ENCODE measurements at places on chromosomes 16 and 17. TPM values are rescaled to one million over a fixed set of nuclear protein-coding genes. Genes with fewer than 3 reads are reported as not detected.
A peak's percentile ranks its signal among the peaks of the same experiment; 100 is the strongest.

- no peak for DNase-seq
These were observed 71.8 kb upstream of the METRNL start for GRCh38 chr17:83007504-83008185.

CCDC78 gene
- polyA plus RNA-seq = 0.60 TPM

MT4 gene
- polyA plus RNA-seq = not detected

DNA sequence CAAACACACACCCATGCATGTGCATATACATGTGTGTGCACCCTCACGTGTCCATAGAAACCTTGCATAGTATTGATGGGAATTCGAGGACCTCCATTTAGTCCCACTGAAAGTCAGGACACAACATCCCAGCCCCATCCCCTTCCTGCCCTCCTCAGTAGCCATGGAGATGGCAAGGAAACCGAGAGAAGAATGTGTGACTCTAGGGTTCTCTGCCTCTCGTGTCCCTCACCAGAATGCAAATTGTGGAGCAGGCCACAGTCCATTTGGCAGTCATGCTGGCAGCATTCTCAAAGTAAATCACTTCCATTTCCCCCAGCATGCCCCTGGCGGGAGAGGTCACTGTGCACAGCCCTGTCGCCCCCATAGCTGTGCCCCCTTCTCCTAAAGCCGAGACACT lies 141.1 kb downstream of the MSI2 start:
- no peak for DNase-seq

TP53TG3C gene
- polyA plus RNA-seq = not detected

MYCBPAP gene
- polyA plus RNA-seq = 0.85 TPM

NTN3 gene
- polyA plus RNA-seq = 5.6 TPM

DNA sequence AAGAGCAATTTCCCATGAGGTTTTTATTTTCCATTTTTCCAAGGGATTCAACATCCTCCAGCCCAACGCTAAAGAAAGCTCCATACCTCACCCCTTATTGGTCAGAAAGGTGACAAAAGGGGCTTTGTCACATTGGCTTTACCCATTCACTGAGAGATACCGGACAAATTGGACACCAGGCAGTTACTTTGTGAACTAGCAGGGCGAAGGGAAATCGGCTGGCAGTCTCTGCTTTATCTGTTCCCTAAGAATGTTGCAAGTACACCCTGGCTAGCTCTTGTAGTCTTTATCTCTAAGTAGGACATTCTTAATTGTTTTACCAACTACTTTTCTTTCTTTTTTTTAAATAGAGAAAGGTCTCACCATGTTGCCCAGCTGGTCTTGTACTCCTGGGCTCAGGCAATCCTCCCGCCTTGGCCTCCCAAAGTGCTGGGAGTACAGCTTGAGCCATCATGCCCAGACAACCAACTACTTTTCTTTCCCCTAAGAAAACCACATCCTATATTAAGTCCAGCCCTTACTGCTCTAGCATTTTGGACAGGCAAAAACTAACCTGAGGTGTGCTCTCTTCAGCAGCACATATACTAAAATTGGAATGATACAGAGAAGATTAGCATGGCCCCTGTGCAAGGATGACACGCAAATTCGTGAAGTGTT lies 16.8 kb downstream of the PRPSAP1 start:
- DNase-seq = no peak

- no peak for DNase-seq
These were observed 833 bp downstream of the WSCD1 start for GRCh38 chr17:6070913-6071511.

ZNF267 gene
- polyA plus RNA-seq = 9.3 TPM

DNA sequence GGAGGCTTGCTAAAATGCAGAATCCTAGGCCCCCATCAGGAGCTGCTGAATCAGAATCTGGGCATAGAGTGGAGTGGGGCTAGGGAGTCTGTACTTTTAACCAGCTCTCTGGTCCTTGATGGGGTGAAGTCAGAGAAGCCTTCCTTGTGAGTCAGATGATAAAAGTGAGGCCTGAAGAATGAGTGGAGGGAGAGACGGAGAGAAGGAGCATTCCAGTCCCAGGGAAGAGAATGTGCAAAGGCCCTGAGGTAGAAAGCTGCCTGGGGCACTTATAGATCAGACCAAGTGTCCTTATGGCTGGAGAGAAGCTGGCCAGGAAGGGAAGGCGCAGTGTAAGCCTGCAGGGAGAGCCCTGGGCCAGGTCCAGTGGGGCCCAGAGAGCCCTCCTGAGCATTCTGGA lies 235.1 kb upstream of the NLRP1 start:
- DNase-seq = no peak

GRCh38 chr17:75087558-75088453 lies at the start of gene SLC16A5:
Gene SLC16A5, plus strand, starts transcription at chr17:75087954. Its CDS starts 5,683 bp downstream, at chr17:75093637.
- DNase-seq = peak; percentile 78

GRCh38 chr16:10828851-10829366 lies 10.3 kb upstream of the TVP23A start:
- peak; percentile 89 for DNase-seq

GRCh38 chr16:49559242-49559641 lies 185.6 kb downstream of the C16orf78 start:
- DNase-seq = no peak

DNA sequence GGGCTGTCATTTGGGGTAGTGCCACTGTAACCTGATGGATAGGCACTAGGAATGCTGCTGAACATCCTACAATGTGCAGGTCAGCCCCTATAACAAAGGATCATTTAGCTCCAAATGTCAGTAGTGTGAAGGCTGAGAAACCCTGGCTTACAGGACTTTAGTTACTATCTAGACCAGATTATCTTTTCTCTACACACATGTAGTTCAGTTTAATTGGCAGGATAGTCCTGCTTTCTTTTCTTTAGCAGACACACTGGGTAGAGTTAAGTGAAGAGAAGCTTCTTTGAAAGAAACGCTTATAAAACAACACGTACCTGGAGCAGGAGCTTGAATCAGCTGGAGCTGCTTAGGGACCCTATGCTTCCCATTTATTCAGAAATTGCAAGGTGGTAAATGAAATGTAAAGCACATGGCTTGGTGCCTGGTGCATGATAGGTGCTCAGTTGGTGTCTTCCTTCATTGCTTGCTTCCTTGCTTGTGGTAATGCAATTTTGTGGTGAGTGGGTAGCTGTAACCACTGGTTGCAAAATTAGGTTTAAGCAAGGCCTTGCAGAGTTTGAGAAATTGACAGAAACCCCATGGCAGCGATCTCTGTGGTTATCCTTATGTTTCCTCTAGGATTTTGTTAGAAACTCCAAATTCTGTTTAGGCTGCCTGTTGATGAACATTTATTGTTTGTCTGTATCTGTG lies 9.4 kb downstream of the METTL9 start:
- no peak for DNase-seq

DNA sequence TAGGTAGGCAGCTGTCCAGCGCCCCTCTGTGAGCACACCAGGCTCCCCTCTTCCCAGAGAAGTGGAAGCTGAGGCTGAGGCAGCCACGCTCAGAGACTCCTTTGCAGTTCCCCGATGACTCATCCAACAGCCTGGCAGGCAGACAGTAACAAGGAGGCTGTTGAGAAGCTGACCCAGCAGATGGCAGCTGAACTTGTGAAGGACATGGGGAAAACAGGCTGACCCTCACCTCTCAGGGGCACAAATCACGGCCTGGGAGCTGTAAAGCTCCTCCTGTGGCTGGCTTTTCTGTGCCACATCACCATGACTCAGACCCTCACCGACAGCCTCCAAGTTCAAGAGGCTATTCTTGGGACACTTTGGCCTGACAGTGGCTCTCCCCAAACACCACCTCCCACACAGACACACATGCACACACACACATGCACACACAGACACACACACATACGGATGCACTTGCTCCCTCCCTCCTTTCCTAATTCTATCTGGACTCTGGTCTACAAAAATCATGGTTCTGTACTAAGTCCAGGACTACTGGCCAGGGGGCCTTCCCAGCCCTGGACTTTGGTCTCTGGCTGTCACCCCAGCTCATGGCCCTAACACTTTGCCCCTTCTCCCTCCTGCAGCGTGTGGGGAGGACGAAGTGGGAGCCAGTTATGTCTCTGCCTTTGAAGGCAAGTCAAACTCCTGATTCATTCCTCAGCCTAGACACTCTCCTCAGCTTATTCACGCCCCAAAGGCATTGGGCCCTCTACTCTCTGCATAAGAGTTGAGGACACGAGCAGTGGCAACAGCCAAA lies 23.2 kb downstream of the MAP3K14 start:
- peak; percentile 52 for DNase-seq

CCL4 gene
- not detected for polyA plus RNA-seq

GRCh38 chr17:28324267-28324745 lies 5.3 kb downstream of the TMEM97 start:
- no peak for DNase-seq

DNA sequence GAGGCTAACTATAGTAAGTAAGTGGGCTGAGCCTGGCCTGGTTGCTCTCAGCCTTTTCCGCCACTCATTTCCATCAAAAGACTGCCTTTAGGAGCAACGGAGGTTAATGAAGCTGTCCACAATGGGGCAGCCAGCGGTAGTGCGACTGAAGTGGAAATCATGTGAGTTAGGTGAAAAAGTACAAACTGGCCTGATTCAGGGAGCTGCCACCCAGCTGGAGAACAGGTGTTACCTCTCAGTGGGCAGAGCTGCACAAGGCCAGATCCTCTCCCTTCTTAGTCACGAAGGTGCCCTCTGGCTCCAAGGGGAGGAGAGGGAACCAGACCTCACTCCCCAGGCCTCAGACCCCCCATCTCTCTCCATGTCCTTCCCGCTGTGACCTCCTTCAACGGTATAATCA lies 34.4 kb upstream of the CDRT4 start:
- no peak for DNase-seq

CBFA2T3 gene
- polyA plus RNA-seq = 27.0 TPM

C16orf90 gene
- not detected for polyA plus RNA-seq

DNA sequence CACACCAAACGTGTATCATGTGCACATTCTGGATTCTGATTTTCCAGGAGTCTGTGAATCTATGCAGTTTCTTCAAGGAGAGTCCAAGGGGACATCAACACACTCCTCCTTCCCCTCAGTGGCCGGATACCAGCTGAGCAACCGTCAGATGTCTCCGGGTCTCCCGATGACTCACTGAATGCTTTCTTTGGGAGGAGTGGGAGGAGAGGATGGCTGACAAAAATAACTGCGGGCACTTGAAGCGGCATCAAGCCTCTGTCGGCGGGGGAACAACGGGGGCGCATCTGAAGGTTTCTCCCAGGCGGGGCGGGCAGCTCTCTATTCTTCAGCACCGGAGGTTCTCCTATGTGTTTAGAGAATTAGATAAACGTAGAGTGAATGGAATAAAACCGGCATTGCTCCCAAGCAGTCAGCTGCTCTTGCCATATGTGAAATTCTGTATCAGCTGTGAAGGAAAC lies 24.6 kb upstream of the LRRC75A start:
- DNase-seq = peak; percentile 49

- DNase-seq = no peak
These were observed 35.8 kb downstream of the TANC2 start for GRCh38 chr17:63001689-63002394.

- DNase-seq = peak; percentile 42
These were observed 5.4 kb upstream of the BBS2 start for GRCh38 chr16:56525236-56525635.

DNA sequence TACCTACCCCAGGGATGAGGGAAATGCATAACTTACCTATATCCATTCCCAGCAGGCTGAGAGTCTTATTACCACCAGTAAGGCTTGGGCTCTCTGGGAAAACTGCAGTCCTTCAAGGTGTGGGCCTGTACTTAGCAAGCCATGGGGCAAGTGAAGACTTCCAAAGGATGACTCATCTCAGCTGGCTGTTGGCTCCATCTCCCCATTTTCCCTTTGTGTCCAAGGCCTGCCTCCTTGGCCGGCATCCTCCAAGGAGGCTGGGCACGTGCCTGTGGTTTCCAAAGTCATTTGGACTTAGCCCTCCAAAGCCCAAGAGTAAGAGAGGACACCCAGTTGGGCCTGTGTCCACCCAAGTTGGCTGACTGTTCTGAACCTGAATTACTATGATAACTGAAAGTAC lies 89.8 kb downstream of the TMEM100 start:
- DNase-seq = no peak

CDRT15 gene
- polyA plus RNA-seq = 0.39 TPM

- no peak for DNase-seq
These were observed 15.4 kb upstream of the ERN1 start for GRCh38 chr17:64145375-64145750.

KRT37 gene
- not detected for polyA plus RNA-seq

ADORA2B gene
- polyA plus RNA-seq = not detected

DNA sequence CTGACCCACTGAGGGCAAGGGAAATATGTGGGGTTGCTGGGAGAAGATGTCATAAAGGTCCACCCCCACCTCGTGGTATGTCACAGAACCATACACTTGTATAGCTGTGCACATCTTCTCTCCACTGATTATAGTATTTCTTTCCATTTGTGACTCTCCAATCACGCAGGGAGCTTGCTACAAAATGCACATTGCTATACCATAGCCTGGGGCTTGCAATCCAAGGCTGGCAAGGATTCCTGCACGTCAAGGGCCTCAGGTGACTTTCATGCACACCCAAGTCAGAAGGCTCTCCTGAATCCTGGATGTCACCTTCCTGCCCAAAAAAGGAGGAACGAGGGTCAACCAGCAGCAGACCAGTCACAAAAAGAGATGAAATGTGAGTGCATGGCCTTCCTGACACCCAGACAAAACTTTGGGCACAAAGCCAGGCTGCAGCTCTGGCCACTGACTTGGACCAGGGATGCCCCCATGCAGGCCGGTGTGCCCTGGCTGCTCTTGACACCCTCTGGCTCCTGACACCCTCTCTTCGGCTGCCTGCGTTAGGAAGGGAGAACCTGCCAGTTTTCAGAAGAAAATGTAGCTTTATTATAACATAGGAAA lies 12.1 kb downstream of the TBC1D26 start:
- DNase-seq = no peak

DNA sequence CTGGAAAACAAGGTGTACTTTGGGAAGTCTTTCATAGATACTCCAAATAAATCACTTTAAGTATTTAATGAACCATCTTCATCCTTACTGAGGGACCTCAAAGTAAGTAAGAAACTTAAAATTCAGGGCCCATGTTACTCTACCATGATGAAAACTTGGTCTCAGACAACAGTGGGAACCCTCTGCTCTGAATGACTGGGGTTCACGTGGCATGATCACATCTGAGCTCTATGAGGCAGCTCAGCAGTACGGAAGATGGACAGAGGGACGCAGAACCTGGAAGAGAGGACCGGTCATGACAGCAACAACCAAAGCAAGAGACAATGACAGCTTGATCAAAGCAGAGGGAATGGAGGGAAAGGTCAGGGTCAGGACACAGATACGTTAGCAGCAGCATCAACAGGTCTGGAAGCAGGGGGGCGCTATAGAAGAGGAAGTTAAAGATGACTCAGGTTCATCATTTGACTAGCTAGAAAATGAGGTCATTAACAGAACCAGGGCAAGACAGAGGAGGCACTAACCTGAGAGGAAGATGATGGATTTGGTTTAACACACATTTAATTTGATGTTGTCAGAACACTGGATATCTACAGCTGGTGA lies 9.5 kb downstream of the XPO6 start:
- no peak for DNase-seq

- DNase-seq = no peak
These were observed 61.6 kb downstream of the TNFRSF13B start for GRCh38 chr17:16910341-16910740.

TENT4B gene
- polyA plus RNA-seq = 7.1 TPM
